ENCODE measurements at places on chromosomes 3 and 15. TPM values are rescaled to one million over a fixed set of nuclear protein-coding genes. Genes with fewer than 3 reads are reported as not detected.
A peak's percentile ranks its signal among the peaks of the same experiment; 100 is the strongest.

The ARL6 gene
- 1.3 TPM for total RNA-seq

The TMEM207 gene
- total RNA-seq: not detected

The PRR20G gene
- not detected for total RNA-seq

The TRH gene
- total RNA-seq: not detected

- H3K27ac ChIP-seq: no peak overlapping the region
- DNase-seq: no peak
- peaks cover 34% of the 10 kb centered on the region for H3K4me1 ChIP-seq
- H3K36me3 ChIP-seq: no peaks in the 10 kb centered on the region
- H3K4me3 ChIP-seq: no peak overlapping the region
These were observed 51.1 kb upstream of the TEX264 start for GRCh38 chr3:51619983-51620382.

DNA sequence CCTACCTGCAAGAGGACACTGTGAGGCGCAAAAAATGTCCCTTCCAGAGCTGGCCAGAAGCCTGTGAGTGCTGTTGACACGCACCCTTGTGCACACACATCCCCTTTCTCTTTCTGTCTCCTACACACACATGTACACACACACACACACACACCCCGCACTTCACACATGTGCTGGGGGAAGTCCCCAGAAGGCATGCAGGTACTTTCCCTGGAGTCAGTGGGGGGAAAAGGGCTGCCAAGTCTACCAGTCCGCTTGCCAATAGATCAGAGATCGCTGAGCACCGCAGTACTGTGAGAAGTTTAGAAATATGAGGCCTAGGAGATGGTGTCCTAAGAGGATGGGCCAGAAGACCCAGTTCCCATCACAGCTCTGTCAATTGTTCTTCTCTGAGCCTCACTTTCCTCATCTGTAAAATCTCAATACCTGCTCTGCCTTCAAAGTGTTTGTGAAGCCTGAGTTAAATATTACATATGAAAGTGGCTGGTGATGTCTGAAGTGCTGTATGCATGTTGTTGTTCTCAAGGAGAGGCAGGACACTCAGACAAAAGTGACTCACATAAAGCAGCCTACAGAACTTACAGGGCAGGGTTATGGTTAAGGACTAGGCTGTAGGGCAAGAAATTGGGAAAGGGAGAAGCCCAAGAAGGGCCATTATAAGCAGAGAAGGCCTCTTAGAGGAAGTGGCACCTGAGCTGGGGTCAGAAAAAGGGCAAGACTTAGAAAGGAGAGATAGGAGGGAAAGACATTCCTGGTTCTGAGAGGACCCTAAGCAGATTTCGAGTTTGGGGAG, 6.8 kb downstream of the IL17RE start:
- H3K27me3 ChIP-seq: no peaks in the 10 kb centered on the region
- no peak for DNase-seq
- H3K4me1 ChIP-seq: no peaks in the 10 kb centered on the region
- H3K4me3 ChIP-seq: no peak overlapping the region
- H3K27ac ChIP-seq: no peak overlapping the region

DNA sequence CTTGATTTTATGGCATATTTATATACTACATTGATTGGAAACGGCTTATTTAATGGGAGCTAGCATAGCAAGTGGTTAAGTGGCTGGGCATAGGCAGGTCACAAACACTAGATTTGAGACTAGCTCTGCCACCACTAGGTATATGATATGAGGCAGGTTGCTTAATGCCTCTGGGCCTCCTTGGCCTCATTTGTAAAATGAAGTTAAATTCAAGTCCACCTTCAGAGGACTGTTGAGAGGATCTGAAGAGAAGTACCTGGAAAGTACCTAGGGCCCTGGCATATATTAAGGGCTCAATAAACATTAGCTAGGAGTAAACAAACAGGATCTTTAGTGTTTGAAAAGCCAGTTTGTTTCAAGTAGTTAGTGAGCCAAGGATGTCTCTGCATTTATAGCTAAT, 166.4 kb upstream of the FEZF2 start:
- DNase-seq: no peak
- peaks cover 3% of the 10 kb centered on the region for H3K27me3 ChIP-seq
- H3K27ac ChIP-seq: no peak overlapping the region
- H3K4me3 ChIP-seq: no peak overlapping the region
- no peaks in the 10 kb centered on the region for H3K36me3 ChIP-seq

DNA sequence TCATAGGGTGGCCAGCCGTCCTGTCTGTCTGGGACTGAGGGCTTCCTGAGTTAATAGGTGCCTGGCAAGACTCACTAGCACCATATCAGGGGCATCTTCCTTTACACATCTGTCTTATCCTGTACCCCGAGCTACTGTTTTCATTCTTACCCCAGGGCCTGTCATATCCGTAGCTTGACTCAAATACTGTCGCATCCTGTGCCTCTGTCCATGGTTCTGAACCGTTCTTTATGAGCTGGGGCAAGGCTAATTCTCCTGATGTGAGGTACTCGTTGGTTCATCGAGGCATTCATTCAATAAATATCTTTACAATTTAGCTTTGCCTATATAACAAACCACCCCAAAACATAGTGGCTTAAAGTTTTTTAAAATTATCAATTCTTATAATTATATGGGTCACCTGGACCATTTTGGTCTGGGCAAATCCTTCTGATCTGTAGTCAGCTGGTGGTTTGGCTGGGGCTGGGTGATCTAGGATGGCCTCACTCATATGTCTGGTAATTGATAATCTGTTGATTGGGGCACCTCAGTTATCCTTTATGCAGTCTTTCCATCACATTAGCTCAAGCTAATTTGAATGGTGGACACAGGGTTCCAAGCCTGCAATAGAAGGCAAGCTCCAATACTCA, 121.2 kb downstream of the TLE3 start:
- H3K27ac ChIP-seq: no peak overlapping the region
- no peaks in the 10 kb centered on the region for H3K27me3 ChIP-seq
- DNase-seq: no peak
- H3K4me3 ChIP-seq: no peak overlapping the region

DNA sequence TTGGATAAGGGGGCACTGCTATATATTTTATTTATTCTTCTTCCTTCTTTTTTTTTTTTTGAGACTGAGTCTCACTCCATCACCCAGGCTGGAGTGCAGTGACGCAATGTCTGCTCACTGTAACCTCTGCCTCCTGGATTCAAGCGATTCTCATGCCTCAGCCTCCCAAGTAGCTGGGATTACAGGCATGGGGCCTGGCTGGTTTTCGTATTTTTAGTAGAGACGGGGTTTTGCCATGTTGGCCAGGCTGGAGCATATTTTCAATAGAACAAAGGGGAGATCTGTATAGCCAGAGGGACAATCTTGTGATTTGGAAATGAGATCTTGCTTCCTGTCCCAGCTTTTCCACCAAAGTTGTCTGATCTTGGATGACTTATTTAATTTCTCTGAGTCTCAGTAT, 133.1 kb upstream of the ABHD17C start:
- H3K4me3 ChIP-seq: no peak overlapping the region
- H3K27me3 ChIP-seq: no peaks in the 10 kb centered on the region
- DNase-seq: no peak
- H3K4me1 ChIP-seq: no peaks in the 10 kb centered on the region
- H3K36me3 ChIP-seq: no peaks in the 10 kb centered on the region

GRCh38 chr15:101608201-101608600, 44.0 kb downstream of the TM2D3 start:
- peaks cover 39% of the 10 kb centered on the region for H3K4me1 ChIP-seq
- H3K4me3 ChIP-seq: no peak overlapping the region
- no peaks in the 10 kb centered on the region for H3K27me3 ChIP-seq
- no peaks in the 10 kb centered on the region for H3K36me3 ChIP-seq

DNA sequence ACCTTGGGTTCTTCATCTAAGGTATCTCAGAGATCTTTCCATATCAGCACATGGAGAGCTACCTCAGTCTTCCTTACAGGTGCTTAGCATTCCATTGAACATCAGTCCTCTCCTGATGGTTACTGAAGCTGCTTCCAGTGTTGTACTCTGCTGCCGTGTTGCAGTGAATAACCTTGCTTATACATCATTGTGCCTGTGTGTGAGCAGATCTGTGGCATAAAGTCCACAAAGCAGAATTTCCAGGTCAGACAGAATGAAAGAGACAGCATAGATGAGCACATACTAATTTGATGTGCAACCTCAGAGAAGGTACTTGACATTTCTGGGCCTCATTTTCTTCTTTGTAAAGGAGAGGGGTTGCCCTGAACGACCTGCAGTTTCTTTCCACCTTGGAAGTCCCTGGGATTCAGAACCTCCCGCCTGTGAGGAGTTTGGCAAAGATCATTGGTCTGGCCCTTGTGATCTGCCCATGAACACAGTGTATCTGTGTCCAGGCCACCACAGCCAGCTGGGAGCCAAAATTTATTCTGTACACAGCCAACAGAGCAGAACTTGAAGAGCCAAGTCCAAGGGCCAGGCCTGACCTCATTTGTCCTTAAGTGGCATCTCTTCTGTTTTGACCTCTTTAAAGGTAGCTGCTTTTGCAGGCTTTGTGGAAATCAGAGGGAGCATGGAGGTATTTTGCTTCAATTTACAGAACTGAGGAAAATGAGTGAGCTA, 57.2 kb upstream of the SLC7A14 start:
- H3K4me3 ChIP-seq: no peak overlapping the region
- H3K27me3 ChIP-seq: no peaks in the 10 kb centered on the region
- no peaks in the 10 kb centered on the region for H3K4me1 ChIP-seq
- H3K27ac ChIP-seq: no peak overlapping the region

GRCh38 chr15:74182131-74182530, 8.6 kb downstream of the ISLR start:
- no peaks in the 10 kb centered on the region for H3K4me1 ChIP-seq
- no peaks in the 10 kb centered on the region for H3K36me3 ChIP-seq
- DNase-seq: peak; percentile 47
- H3K27ac ChIP-seq: no peak overlapping the region
- H3K27me3 ChIP-seq: no peaks in the 10 kb centered on the region

DNA sequence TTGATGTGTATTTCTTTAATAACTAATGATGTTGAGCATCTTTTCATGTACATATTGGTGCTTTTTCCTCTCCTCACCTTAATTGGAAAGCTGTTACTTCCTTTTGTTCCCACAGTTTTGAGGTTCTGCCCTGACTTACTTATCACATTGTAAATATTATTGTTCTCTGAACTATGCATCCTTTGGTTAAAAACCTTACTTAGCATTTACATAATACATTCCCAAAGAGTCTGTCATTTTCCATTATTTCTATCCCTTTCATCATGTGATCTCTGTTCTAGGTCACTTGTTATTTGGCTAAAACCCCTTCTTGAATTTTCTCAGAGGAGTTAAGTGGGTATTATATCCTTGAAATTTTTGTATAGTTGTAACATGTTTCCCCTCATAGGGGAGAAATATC, 33.0 kb downstream of the SLC12A6 start:
- no peak overlapping the region for H3K27ac ChIP-seq
- DNase-seq: no peak
- H3K4me1 ChIP-seq: no peaks in the 10 kb centered on the region

DNA sequence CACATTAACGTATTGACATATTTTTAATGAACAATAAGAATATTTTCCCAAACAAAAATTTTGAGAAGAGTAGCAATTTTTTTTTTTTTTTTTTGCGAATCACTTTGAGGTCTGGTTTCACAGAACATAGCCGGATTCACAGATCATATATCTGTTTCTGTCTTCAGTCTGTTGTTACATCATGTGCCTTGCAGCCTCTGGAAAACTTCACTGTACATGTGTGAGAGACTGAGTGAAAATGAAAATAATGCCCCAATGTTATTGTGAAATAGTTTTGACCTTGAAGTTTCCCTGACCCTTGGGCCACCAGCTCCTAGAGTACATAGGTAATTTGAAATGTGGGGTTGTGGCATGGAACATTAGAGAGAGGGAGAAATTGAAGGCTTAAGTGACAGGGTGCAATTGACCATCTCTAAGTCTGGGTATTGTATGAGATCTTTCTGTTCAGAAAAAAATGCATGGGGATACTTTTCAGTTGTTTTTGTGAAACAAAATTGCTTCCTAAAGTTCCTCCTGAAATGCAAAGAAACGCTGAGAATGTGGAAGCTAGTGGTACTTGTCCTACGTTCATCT, 14.0 kb downstream of the ITPR1 start:
- no peaks in the 10 kb centered on the region for H3K27me3 ChIP-seq
- no peak overlapping the region for H3K27ac ChIP-seq
- no peak overlapping the region for H3K4me3 ChIP-seq
- no peaks in the 10 kb centered on the region for H3K36me3 ChIP-seq

DNA sequence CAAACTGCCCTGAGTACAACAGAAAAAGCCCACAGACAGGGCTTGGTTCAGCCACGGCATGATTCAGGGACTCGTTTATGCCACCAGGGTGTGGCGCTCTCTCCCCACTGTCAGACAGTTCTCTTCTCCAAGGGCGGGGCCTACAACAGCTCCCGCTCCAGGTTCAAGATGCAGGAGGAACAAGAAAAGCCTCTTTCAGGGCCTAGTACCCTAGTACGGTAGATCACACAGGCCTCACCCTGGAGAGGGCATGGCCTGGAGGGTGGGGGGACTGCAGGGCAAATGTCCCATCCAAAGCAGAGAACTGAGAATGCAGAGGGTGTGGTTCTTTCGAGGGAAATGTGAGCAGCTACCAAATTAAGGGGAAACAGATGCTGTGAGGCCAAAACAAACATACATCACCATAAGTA, 12.0 kb downstream of the MESD start:
- DNase-seq: peak; percentile 74
- no peak overlapping the region for H3K27ac ChIP-seq
- H3K4me3 ChIP-seq: no peak overlapping the region
- no peaks in the 10 kb centered on the region for H3K27me3 ChIP-seq
- H3K36me3 ChIP-seq: peaks cover 47% of the 10 kb centered on the region

- no peak overlapping the region for H3K27ac ChIP-seq
- H3K27me3 ChIP-seq: no peaks in the 10 kb centered on the region
- no peaks in the 10 kb centered on the region for H3K36me3 ChIP-seq
These were observed 318.4 kb upstream of the TRIM42 start for GRCh38 chr3:140359233-140359995.

- no peak overlapping the region for H3K27ac ChIP-seq
- DNase-seq: no peak
- H3K27me3 ChIP-seq: no peaks in the 10 kb centered on the region
- H3K4me1 ChIP-seq: peaks cover 35% of the 10 kb centered on the region
- no peaks in the 10 kb centered on the region for H3K36me3 ChIP-seq
These were observed 253.3 kb downstream of the PTPRG start for GRCh38 chr3:61814674-61815073.

DNA sequence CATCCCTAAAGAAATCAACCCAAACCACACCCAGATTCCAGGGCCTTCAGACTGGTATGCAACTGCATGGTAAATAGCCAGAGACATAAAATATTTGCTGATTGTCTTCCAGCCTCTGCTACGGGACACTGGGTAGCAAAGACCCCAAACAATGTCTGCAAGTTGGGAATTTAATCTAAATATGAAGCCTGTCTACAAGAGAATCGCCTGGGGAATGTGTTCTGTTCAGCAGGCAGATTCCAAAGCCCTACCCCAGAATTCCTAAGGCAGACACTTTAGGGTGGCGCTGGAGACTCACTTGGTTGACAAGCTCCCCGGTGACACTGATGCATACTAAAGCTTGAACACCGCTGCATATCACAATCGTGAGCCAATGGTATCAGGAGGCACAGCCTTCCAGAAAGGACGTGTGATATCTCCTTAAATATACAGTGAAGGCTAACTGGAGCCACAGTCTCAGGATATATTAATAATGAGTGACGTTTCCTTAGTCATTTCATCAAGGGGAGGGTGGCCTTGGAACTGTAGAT, 684.1 kb downstream of the NTRK3 start:
- H3K27me3 ChIP-seq: no peaks in the 10 kb centered on the region
- no peak overlapping the region for H3K27ac ChIP-seq
- H3K4me1 ChIP-seq: no peaks in the 10 kb centered on the region
- no peak overlapping the region for H3K4me3 ChIP-seq
- no peaks in the 10 kb centered on the region for H3K36me3 ChIP-seq
- DNase-seq: no peak

- no peaks in the 10 kb centered on the region for H3K36me3 ChIP-seq
- H3K4me3 ChIP-seq: no peak overlapping the region
- H3K27me3 ChIP-seq: no peaks in the 10 kb centered on the region
- H3K4me1 ChIP-seq: no peaks in the 10 kb centered on the region
These were observed 118.6 kb downstream of the ANO10 start for GRCh38 chr3:43503067-43503728.

Measured in psoas muscle (tissue), 8 donors.